ENCODE measurements at places on chromosomes 7 and 10. TPM values are rescaled to one million over a fixed set of nuclear protein-coding genes. Genes with fewer than 3 reads are reported as not detected.

- no peak for DNase-seq
Observed at GRCh38 chr10:64346389-64346788, 825.2 kb downstream of the REEP3 start.

Gene VWDE
- polyA plus RNA-seq, result 4.4 TPM

GRCh38 chr10:116743266-116744064, 1.1 kb upstream of the HSPA12A start:
- DNase-seq, result no peak

- no peak for DNase-seq
Observed at GRCh38 chr10:128306966-128307365, 180.7 kb upstream of the MKI67 start.

Gene MPP7
- 2.3 TPM for polyA plus RNA-seq

Gene PAPOLB
- polyA plus RNA-seq, result 0.14 TPM

GRCh38 chr7:154672659-154673415, 330.1 kb downstream of the PAXIP1 start:
- no peak for DNase-seq

Gene HILPDA
- polyA plus RNA-seq, result 14.6 TPM

GRCh38 chr10:57094965-57095364, 733.9 kb upstream of the ZWINT start:
- DNase-seq, result no peak

GRCh38 chr10:21084700-21085099, 187.6 kb upstream of the NEBL start:
- DNase-seq, result no peak

DNA sequence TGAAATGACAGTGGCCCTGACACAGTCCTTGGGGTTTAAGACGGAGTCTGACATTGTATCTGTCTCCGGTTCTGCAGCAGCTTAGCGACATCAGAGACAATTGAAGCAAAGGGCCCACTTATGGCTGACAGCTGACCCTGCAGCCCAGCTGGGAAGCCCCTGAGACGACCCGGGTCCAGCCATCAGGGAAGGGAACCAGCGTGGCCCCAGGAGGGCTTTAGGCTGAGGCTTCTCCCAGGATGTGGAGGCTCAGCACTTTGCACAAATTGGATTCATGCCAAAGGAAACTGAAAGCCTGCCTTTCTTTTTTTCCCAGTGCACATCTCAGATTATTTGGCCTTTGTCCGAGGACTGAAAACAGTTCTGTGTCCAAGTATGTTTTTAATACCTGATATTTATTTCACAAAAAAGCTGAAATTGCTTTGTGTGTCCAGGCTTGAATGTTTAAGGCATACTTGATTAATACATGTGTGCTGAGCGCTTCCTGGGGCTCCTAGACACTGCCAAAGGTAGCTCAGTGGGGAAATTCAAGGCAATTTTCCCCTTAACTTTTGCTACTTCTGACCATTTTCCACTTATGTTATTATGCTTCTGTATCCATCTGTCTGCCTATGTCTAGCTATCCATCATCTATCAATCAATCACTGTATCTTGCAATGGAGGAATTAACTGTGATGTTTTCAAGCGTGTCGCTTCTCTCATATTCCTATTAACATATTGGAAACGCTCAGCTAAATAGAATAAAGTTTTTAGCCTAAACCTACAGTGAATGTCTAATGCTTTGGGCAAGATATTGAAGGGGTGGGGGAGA, 34.8 kb downstream of the KLF6 start:
- DNase-seq, result no peak

DNA sequence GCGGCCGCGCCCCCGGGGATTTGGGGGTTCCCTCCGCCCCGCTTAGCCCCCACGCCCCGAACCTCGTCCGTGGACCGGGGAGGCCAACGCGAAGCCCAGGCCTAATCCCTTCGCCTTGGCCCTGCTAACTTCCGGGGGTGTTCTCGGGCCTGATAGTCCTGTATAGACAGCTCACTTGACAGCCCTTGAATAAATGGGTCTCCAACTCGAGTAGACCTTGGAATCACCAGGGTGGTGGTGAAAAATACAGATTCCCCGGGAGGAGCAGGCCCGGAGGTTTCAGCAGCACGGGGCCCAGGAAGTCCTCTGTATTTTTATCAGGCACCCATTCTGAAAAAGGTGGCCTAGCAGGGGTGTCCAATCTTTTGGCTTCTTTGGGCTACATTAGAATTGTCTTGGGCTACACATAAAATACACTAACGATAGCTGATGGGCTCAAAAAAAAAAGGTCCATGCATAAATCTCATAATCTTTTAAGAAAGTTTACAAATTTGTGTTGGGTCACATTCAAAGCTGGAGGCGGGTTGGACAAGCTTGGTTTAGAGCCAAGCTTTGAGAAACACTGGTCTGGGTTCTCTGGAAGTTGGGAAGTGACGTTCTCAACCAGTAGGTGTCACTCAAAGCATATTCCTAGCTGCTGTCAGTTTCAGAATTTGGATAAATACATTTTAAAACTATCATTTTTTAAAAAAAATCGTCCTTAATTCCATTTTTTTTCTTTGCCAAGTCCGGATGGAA, 221.7 kb downstream of the PHTF2 start:
- DNase-seq, result peak; percentile 64

DNA sequence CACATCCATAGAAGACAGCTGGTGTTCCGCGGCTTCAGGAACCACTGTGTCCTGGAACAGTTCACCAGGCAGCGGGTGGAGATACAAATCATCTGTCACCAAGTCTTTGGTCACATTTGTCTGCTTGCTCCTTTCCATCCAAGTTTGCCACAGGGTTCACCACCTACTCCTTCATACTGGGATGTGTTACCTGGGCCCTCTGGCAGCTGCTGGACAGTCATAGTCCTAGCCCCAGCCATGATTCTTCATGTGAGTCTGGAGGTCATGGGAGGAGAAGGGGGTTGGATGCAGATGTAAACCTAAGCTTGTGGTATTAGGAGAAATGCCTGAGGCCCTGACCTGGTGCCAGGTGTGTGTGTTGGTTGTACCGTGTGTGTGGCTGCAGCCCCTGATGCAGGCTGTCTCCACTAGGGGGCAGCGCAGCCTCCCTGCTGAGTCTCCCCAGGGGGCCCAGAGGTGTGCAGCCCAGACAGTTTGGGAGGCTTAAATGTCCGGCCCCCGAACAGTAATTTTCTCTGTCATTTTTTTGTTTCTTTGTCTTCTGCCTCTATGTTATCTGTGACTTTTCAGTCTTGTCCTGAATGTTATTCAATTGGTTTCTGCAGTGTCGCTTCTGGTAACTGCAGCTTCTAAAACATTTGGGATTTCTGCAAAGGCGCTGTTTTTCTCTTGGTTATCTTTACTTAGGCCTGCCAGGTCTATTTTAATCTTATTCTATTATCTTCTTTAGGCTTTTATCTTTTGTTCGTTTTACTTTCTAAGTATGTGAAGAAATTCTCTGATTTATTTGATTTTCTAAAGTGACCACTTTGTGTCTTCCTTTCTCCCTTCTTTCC, 14.8 kb downstream of the NPS start:
- DNase-seq, result no peak

GRCh38 chr7:562374-562675, 42.7 kb upstream of the PDGFA start:
- no peak for DNase-seq

DNA sequence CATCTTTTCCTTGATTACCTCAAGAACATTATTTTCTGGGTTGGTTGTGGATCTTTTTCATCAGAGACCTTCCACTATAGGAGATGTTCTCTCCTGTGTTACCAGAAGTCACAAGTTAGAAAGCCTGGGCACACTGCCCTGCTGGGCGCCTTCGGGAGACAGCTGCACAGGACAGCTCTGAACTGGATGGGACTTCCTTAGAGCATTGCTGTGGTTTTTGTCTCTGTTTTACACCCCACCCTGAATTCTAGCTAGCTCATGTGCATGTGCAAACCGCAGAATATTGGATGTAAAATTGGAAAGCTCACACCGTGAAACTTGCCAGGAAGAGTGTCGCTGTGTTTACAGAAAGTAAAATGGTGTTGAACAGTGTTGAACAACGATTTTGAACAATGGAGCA, 54.4 kb upstream of the SEC61G start:
- no peak for DNase-seq

Gene NRP1
- 220 TPM for polyA plus RNA-seq
